Regular cardiac myocyte (primary cell): ENCODE measurements at places on chromosomes 16 and 17. TPM values are rescaled to one million over a fixed set of nuclear protein-coding genes. Genes with fewer than 3 reads are reported as not detected.

Gene CIITA
- 0.56 and 0.77 TPM in 2 replicates for total RNA-seq

Gene TEX14
- total RNA-seq, result under 0.01 TPM in 2 replicates

Gene VAT1
- 115 and 147 TPM in 2 replicates for total RNA-seq

Gene SLC35G6
- total RNA-seq, result not detected in 2 replicates

Gene PERCC1
- total RNA-seq, result not detected in 2 replicates
